ENCODE measurements at places on chromosomes 6 and 20.

- DNase-seq, result no peak
These were observed 4.0 kb downstream of the RPP21 start for GRCh38 chr6:30348957-30349356.

GRCh38 chr6:46437671-46438221 lies 53.5 kb downstream of the RCAN2 start:
- no peak for DNase-seq

- DNase-seq, result peak; percentile 74
These were observed 63.6 kb downstream of the HUS1B start for GRCh38 chr6:593139-593906.

- no peak for DNase-seq
These were observed 39.8 kb upstream of the NAA20 start for GRCh38 chr20:19977373-19977770.

GRCh38 chr20:61659994-61660346 lies 405.7 kb downstream of the TAF4 start:
- DNase-seq, result no peak

DNA sequence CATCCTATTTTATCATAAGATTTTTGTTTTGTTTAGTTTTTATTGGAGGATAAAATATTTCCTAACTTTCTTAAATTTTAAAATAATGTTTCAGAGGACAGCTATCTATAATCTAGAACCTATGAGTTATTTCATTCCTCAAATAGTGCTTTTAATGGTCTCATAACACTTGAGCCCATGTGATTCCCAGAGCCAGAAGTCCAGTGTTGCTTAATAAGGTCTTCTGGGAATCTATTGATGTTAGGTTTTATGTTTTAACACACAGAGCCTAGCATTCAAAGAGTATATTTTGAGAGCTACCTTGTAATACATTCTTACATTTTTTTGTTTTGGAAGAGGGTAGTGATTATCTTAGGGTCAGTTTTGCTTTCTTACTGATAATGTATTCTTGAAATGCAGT lies 200.2 kb downstream of the CENPW start:
- no peak for DNase-seq

GRCh38 chr6:152241013-152241766 lies 396.0 kb downstream of the SYNE1 start:
- no peak for DNase-seq

- no peak for DNase-seq
These were observed 7.1 kb upstream of the ZNF318 start for GRCh38 chr6:43376551-43376981.

GRCh38 chr6:39553029-39553428 lies 172.2 kb downstream of the KIF6 start:
- DNase-seq, result no peak

GRCh38 chr6:43771210-43771857 lies 1.3 kb downstream of the VEGFA start:
- DNase-seq, result peak; percentile 84

DNA sequence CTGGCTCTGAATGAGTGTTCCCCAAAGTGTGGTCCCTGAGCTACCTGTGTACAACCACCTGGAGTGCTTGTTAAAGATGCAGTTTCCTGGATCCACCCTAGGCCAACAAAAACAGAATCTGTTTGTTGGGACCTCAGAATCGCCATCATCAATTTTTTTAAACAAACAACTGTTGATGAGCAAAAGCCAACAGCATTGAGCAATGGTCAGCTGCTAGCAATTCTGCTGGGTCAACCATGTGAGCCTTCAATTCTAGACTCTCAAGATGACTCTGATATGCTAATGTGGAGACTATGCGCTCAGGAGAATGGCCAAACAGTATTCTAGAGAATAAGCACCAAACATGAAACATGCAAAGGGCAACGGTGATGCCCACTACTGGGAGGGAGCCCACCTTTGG lies 64.4 kb upstream of the IYD start:
- no peak for DNase-seq

DNA sequence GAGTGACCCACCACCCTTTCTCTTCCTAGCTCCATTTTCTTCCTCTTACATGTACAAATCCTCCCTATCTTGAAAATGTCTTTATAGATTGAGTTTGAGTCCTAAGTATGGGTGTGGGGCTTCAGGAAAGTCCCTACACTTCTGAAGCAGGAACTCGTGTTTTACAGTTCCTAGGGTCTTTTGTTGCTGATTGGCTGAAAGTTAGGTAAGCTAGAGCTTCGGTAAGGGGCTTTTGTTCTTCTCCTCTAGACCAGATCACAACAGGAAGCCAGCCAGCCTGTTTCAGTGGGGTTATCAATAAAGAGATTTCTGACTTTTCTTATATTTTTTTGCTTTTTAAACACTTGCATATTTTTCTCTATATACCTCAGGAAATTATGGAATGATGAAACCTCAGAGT lies 51.3 kb downstream of the CNR1 start:
- DNase-seq, result no peak

- DNase-seq, result no peak
These were observed 70.5 kb downstream of the ADGRG6 start for GRCh38 chr6:142372348-142372747.

GRCh38 chr20:44137266-44137801 lies 49.7 kb downstream of the JPH2 start:
- peak; percentile 84 for DNase-seq

DNA sequence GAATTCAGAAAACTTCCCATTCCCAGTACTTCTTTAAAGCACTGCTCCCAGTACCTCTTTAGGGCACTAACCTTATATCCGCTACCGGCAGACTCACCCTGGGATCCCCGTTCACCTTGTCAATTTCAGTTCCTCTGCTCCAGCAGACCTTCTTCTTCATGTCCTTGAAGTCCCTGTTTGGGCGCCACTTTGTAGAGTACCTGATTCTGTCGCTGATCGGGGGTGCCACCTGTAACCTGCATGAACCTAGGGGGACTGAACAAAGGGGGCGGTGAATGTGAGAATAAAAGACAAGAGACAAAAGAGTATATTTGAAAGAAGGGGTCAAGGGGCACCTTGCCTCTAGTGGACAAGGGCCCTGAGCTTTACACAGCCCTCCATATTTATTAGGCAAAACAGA lies 4.9 kb upstream of the GINS1 start:
- no peak for DNase-seq

DNA sequence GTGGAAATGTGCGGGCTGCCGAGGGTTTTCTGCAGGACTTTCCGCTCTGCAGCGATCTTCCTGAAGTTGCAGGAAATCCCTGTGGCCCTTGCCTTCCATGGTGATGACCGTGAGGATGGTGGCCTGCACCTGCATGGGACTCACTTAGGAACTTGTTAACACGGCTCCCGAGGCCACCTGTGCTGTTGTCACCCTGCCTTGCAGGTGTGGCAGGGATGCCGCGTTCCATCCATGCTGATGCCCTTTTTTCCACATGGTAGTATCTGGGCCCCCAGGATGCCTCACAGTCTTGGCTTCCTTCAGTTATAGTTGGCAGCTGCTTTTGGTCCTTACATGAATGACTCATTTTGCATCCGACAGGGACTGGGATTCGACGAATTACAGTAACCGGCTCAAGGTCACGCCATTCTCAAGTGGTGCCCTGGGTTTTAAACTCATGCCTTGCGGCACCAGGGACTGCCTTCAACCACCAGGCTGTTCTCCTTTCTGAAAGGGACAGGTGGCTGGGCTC lies 37.2 kb downstream of the SYNJ2 start:
- DNase-seq, result peak; percentile 37

GRCh38 chr6:167712731-167713475 lies 113.8 kb upstream of the AFDN start:
- no peak for DNase-seq

DNA sequence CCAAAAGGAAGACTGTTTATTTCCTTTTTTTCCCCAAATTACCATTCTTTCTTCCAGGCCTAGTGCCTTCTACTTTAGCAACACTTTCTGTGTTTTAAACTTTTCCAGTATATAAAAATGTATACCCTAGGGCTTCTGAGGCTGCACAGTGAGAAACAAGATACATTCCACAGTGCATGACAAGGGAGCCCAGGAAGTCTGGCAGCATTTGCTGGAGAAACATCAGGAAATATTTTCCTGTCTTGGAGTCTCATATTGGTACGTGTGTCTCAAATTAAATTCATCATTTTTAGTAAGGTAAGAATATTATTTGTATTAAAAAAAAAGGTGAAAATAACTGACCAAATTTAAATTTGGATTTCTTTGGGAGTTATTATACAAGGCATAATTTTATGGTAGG lies 662.6 kb downstream of the RFPL4B start:
- DNase-seq, result no peak

- DNase-seq, result no peak
These were observed 513.0 kb upstream of the ADGRB3 start for GRCh38 chr6:68122032-68122431.

GRCh38 chr6:156280065-156280464 lies 497.1 kb upstream of the ARID1B start:
- peak; percentile 59 for DNase-seq

- DNase-seq, result no peak
These were observed 6.7 kb downstream of the RAD21L1 start for GRCh38 chr20:1232286-1233111.

GRCh38 chr6:8831366-8832152 lies 396.2 kb upstream of the SLC35B3 start:
- DNase-seq, result no peak

DNA sequence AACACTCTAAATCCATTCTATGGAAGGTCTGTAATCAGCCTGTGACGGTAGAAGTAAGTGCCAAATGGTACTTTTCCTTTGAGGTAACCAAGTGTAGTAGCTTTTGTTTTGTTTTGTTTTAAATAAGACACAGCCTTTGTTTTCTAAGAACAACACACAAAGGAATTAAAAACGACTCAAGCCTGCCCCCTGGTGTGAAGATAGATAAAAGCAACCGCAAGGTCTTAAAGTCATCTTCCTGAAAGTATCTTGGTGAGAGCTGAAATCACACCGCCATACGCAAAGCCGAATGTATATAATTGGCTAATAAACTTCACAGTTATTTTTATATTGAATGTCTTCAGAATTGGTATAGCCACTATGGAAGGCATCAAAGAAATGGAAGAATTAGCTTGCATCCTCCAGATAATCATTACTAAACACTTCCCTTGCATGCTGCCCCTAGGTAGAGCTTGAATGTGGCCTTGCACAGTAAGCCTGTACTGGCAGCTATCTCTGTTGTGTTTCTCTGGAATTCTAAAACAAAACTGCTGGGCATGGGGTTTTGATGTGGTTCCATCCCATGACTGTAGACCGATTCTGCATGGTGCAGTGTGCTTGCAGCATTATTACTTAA lies 95.6 kb downstream of the LAMP5 start:
- peak; percentile 76 for DNase-seq

DNA sequence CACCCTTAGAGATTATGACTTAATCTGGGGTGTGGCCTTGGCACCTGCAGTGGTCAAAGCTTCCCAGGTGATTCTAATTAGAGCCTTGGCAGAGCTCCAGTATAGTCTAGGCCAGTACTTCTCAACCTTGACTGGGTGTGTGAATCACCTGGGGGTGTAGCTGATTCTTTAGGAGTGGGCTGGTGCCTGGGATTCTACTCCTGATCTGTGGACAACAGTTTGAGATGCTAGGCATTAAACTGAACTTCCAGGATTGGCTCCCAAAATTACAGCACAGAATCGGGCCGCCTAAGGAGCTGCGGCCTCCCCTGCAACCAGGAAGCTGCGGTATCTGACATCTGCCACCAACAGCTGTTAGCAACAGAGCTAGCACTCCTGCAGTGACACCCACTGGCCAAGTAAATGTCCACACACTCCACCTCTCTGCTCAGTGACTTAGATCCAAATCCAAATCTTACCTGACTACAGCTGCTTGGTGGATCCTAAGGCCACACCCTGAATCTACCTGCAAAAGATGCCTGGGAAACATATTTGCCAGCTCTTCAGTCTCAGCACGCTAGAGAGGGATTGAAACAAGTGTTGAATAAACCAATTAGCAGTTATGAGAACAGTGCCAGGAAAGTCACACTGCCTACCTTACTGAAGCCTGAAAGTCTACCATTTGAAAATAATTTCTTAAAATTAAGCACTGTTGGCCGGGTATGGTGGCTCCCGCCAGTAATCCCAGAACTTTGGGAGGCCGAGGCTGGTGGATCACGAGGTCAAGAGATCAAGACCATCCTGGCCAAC lies 126.7 kb downstream of the UNC5CL start:
- DNase-seq, result peak; percentile 70

DNA sequence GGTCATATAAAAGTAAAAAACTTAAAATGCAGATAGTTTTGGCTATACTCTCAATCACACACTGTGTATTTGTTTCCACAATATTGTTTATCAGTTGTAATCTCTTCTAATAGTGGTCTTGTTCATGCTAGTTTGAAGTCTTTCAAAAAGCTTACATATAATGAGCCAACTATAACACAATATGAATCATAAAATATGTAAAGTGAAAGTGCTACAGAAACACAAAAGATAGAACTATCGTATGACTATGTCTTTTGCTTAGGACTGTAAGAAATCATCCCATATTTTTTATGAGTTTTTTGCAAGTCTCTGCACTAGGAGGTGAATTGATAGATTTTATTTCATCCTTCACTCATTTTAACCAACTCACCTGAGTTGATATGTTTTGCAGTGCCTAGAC lies 136.0 kb downstream of the MMUT start:
- DNase-seq, result no peak

DNA sequence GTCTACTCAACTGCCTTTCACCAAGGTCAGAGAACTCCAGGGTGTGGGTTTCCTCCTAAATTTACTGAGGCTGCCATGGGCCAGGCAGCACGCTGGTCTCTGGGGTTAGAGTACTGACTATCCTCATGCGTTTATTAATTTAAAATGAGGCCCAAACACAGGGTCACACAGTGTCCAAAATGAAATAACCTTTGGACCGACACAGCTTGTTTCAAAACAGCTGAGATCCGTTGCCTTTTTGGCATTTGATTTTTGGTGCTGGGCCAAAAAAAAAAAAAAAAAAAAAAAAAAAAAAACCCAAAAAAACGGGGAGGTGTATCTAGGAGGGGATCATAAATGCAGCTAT lies 14.6 kb upstream of the TOX2 start:
- DNase-seq, result no peak

DNA sequence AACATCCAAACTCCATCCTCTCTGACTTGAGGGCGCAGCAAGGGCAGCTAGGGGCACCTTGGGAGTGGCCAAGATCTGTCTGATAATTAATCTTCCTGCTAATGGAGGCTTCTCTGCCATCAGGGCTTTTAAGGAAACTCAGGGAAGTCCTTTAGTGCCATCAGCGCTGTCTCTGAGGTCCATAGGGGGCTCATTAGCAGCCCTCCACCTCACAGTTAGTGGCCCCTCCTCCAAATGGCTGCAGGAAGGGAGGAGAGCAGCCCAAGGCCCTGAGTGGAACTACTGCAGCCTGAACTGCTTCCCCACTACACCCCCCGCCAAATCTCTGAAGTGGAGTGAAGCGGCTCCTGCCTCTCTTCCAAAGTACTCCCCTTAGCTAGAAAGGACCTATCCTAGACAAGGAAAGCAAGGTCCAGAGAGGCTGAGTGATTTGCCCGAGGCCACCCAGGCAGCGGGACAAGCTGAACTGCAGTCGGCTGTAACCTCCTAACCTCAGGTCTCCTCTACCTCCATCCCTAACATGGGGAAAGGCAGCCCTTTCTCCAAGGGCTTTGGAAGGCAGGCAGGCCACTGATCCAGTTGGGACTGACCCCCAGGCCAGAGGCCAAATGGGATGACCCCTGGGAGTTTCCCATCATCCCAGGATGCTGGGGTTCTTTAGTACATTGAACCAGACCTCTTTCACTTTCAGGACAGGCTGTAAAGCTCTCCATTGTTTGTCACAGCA lies 39.5 kb upstream of the ZFAND3 start:
- no peak for DNase-seq

- DNase-seq, result no peak
These were observed 3.1 kb downstream of the CD93 start for GRCh38 chr20:23082846-23083552.
